Dermis blood vessel endothelial cell (primary cell): ENCODE measurements at places on chromosomes 11 and 22. TPM values are rescaled to one million over a fixed set of nuclear protein-coding genes. Genes with fewer than 3 reads are reported as not detected.

- DNase-seq = no peak
These were observed 86.1 kb downstream of the GRIA4 start for GRCh38 chr11:105696000-105696399.

GRCh38 chr11:101211407-101211975, 81.9 kb upstream of the PGR start:
- DNase-seq = no peak

DNA sequence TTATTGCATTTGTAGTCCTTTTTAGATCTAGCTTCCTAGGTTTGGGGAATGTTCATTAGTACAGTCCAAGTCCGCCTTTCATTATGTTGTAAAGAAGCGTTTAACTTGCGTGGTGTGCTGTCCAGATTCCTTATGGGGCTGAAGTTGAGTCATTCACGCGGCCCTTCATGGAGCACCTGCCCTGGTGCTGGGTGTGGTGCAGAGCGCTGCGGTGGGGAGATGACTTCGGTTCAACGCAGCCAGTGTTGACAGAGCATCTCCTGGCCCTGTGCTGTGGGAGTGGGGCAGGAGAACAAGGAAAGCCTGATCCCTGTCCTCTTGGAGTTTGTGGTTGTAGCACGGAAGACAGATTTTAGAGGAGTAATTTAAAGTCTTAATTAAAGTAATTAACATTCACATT, 152.0 kb downstream of the TBC1D22A start:
- no peak for DNase-seq

GRCh38 chr11:62020661-62021060, 53.2 kb upstream of the FTH1 start:
- no peak for DNase-seq

DNA sequence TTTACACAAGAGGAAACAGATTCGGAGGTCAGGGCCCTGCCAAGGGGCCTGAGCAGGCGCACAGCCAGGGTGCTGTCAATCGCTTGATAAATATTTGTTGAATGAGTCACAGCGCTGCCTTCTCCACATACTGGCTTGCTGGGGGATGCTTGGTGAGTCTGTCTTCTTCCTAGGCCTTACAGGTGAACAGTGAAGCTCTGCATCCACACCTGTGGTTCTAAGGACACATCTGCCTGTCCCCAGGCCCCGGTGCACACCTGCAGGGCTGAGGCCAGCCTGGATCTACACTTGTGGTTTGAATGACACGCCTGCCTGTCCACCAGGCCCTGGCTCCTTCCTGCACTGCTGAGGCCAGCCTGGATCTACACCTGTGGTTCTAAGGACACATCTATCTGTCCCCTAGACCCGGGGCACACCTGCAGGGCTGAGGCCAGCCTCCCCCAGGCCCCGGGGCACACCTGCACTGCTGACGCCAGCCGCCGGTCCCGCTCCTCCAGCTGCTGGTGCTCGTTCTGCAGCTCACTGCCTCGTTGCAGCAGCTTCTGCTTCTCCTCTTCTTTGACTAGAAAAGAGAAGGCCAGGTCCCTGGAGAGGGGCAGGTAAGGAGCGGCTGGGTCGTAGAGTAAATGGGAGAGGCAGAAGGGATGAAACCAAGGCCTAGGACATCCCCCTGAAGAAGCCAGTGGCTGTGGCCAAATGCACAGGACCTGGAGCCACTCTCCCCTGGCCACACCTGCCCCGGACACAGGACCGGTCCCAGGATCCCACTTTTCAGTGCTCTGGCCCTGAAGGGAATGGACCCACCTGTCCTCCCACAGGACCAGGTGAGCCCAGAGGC, 124.6 kb downstream of the PHF21B start:
- no peak for DNase-seq

DNA sequence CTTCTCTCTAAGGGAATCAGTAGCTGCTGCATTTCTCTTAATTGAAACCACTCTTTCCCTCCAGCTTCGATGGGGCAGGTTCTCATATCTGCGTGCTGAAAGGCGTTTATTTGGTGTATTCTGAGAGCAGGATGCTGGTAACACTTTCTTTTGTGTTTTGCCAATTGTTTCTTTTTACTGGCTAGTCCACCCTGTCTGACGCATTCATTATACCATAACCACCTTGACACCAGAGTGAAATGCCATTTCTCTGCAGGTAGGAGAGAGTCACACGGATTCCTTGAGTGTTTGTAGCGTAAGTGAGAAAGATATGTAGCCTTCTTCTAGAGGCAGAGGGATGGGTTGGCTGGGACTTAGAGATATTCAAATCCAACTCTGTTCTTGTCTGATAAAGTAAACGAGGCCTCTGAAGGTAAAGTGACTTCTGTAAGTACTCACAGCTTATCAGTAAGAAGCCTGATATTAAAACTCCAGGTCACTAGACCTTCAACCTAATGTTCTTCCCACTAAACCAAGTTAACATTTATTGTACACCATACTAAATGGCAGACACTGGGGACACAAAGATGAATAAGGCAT, 21.4 kb downstream of the CD44 start:
- no peak for DNase-seq

POU2AF1 gene
- total RNA-seq = not detected in 2 replicates

AIFM3 gene
- 0.05 and 0.17 TPM in 2 replicates for total RNA-seq

RNASEH2C gene
- total RNA-seq = 30.6 and 96.1 TPM in 2 replicates
